SK-N-SH (cell line): ENCODE measurements at places on chromosomes 6 and 20.

DNA sequence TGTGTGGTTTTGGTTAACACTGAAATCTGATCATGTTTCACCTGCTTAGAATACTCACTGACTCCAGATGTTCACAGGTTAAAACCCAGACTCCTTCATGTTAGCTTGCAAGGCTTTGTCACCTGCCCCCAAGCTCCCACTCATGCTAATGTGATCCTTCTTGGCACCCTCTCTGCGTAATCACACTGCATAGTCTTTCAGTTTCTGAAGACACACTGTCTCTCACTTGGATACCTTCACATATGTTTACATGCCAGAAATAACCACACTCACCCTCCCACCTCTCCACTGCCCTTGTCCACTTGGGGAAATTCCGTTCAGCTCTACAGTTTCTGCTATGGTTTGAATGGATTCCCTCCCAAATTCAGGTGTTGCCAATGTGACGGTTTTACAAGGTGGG lies 234.7 kb upstream of the SASH1 start:
- no peak overlapping the region for H3K27ac ChIP-seq
- H3K4me1 ChIP-seq, result no peaks in the 10 kb centered on the region
- no peak overlapping the region for H3K4me3 ChIP-seq

DNA sequence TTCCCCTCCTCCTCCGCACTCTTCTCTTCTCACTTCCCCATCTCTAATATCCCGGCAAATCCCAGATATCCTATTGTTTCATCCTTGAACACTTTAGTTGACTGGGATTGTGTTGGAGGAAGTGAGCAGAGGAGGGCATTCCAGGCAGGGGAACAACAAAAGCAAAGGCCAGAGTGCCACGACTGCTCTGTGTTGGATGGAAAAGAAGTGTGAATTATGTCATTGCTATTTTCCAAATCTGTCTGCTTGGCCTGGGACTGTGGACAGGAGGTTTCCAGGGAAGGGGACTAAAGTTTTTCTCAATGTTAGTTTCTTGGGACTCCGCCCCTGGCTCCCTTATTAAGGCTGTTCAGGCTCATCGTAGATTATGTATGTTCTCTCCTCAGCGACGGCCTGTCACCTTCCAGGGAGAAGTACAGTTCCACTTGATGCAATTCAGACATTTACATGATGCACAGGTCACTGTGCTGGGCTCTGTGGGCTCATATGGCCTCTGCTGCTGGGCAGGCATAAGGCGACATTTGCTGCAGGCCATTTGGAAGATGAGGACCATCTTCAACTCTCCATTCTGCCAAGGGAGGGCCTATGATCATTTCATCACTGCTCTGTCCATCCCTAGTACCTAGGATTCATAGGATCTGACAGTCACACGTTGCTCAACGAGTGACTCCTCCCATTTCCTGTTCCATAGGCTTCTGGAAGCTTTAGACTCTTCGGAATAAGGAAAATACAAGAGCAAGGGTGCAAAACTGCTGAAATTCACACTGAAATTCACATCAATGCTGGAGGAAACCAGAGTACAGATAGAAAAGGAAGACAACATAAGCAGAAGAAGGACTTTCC lies 99.1 kb upstream of the KCNK16 start:
- no peaks in the 10 kb centered on the region for H3K36me3 ChIP-seq
- H3K27ac ChIP-seq, result no peak overlapping the region
- DNase-seq, result no peak

DNA sequence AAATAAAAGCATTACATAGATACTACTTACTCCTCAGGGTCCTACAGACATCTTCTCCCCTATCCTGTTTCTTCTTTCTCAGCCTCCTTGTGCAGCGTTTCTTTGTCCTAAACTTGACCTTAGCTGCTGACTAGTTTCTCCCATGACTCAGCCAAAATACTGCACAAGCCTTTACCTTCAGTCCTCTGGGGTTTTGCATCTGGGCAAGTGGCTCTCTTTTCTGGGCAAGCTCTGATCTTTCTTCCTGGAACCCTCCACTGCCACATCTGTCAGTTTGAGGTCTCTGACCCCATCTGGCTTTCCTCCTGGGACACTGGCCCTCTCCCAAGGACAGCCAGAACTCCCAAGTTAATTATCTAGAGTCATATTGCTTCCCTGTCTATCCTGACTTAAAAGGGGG lies 838.4 kb downstream of the DHX35 start:
- DNase-seq, result no peak
- H3K27ac ChIP-seq, result peak overlapping the region; percentile 58; the same call in 1 of the 2 replicates
- 0 out of 2 replicates have a peak overlapping the region, but pooled peaks have one; percentile 22 for H3K4me3 ChIP-seq
- H3K36me3 ChIP-seq, result no peaks in the 10 kb centered on the region
- H3K4me1 ChIP-seq, result no peaks in the 10 kb centered on the region; the same call in 1 of the 2 replicates

- H3K27me3 ChIP-seq, result no peaks in the 10 kb centered on the region
- DNase-seq, result no peak
- H3K27ac ChIP-seq, result no peak overlapping the region
- peaks cover 9% of the 10 kb centered on the region for H3K36me3 ChIP-seq
- peaks cover 20% of the 10 kb centered on the region for H3K4me1 ChIP-seq
These were observed 45.7 kb downstream of the RAMACL start for GRCh38 chr6:166540631-166541331.

DNA sequence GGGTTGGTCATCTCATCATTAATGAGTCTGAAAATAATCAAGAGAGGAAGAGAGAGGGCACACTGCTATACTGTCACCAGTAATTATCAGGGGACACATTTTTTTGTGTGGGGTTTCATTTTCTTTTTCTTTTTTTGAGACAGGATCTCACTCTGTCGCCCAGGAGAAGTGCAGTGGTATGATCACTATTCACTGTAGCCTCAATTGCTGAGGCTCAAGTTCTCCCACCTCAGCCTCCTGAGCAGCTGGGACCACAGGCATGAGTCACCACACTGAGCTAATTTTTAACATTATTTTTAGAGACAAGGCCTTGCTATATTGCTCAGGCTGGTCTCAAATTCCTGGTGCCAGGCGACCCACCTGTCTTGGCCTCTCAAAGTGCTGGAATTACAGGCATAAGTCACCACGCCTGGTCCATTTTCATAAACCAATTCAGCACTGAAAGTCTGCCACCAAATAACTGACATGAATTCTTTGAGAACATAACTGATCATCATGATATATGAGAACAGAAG lies 43.3 kb downstream of the EPHA7 start:
- no peak overlapping the region for H3K4me3 ChIP-seq
- H3K36me3 ChIP-seq, result no peaks in the 10 kb centered on the region
- no peak for DNase-seq
- no peaks in the 10 kb centered on the region for H3K4me1 ChIP-seq
- H3K27me3 ChIP-seq, result no peaks in the 10 kb centered on the region

- DNase-seq, result no peak
- no peak within 1 kb of the TSS for H3K27ac ChIP-seq
- H3K36me3 ChIP-seq, result no peaks in the 10 kb centered on the region
- H3K4me3 ChIP-seq, result no peak within 1 kb of the TSS
- no peaks in the 10 kb centered on the region for H3K4me1 ChIP-seq
These were observed at the start of gene PTCRA for GRCh38 chr6:42915732-42916131. TSS of gene PTCRA (plus strand) at chr6:42916053. CDS start at chr6:42916070, 17 bp downstream.

DNA sequence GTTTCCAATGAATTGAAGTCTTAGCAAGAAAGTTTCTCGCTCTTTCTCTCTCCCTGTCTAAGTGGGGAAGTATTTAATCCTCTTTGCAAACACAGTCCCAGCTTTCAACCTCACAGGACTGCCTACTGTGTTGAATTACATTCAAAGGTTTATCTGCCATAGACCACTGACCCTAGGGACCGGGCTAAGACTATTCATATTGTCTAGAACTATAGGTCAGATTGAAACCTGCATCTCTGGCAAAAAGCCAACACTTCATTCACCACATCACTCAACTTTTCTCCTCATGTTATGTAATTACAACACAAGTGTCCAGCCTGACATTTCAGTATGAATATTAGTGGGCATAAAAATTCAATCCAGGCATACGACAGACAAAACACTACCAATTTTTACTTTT lies 314.7 kb upstream of the RSPO3 start:
- H3K4me1 ChIP-seq, result no peaks in the 10 kb centered on the region
- H3K36me3 ChIP-seq, result no peaks in the 10 kb centered on the region
- peaks cover 19% of the 10 kb centered on the region for H3K27me3 ChIP-seq
- DNase-seq, result no peak
- no peak overlapping the region for H3K4me3 ChIP-seq
- no peak overlapping the region for H3K27ac ChIP-seq

DNA sequence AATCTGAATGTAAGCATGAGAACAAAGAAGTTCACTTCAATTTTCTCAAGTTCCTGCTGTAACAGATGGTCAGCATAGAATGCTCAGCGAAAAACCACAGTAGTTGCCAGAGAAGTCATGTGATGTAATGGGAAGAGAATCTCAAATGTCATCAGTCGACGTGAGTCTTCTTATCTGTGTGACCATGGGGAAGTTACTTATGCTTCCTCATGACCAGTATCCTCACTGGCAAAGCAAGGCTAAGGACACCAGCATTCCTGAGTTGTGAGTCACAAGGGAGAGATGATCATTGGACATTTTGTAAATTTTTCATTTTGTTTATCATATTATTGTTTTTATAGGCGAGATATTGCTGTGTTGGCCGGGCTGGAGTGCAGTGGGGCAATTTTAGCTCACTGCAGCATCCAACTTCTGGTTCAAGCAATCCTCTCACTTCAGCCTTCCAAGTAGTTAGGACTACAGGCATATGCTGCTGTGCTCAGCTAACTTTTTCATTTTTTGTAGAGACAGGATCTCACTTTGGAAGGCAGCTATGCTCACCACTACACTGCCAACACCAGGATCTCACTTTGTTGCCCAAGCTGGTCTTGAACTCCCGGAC lies 21.9 kb downstream of the SGK1 start:
- H3K4me1 ChIP-seq, result peaks cover 12% of the 10 kb centered on the region; the same call in 1 of the 2 replicates
- H3K36me3 ChIP-seq, result no peaks in the 10 kb centered on the region
- DNase-seq, result no peak
- no peak overlapping the region for H3K4me3 ChIP-seq
